Aorta (tissue), 5 donors: ENCODE measurements at places on chromosomes 2 and 18. TPM values are rescaled to one million over a fixed set of nuclear protein-coding genes. Genes with fewer than 3 reads are reported as not detected.

GRCh38 chr18:70720607-70721006 lies 431.8 kb downstream of the SOCS6 start:
- H3K4me1 ChIP-seq = no peaks in the 10 kb centered on the region

GRCh38 chr18:25446972-25447371 lies 95.0 kb upstream of the ZNF521 start:
- no peak for DNase-seq
- no peaks in the 10 kb centered on the region for H3K36me3 ChIP-seq
- H3K27ac ChIP-seq = no peak overlapping the region
- H3K4me1 ChIP-seq = no peaks in the 10 kb centered on the region
- no peak overlapping the region for H3K4me3 ChIP-seq
- no peaks in the 10 kb centered on the region for H3K27me3 ChIP-seq

- H3K27ac ChIP-seq = no peak overlapping the region
- no peaks in the 10 kb centered on the region for H3K27me3 ChIP-seq
- no peaks in the 10 kb centered on the region for H3K4me1 ChIP-seq
- no peak overlapping the region for H3K4me3 ChIP-seq
- peaks cover 4% of the 10 kb centered on the region for H3K36me3 ChIP-seq
- DNase-seq = no peak
These were observed 431.4 kb upstream of the TNP1 start for GRCh38 chr2:217291259-217291658.

- no peak overlapping the region for H3K4me3 ChIP-seq
- no peaks in the 10 kb centered on the region for H3K36me3 ChIP-seq
- H3K27me3 ChIP-seq = no peaks in the 10 kb centered on the region
- peaks cover 3% of the 10 kb centered on the region for H3K4me1 ChIP-seq
- no peak overlapping the region for H3K27ac ChIP-seq
These were observed 119.7 kb downstream of the INHBB start for GRCh38 chr2:120465701-120465988.

DNA sequence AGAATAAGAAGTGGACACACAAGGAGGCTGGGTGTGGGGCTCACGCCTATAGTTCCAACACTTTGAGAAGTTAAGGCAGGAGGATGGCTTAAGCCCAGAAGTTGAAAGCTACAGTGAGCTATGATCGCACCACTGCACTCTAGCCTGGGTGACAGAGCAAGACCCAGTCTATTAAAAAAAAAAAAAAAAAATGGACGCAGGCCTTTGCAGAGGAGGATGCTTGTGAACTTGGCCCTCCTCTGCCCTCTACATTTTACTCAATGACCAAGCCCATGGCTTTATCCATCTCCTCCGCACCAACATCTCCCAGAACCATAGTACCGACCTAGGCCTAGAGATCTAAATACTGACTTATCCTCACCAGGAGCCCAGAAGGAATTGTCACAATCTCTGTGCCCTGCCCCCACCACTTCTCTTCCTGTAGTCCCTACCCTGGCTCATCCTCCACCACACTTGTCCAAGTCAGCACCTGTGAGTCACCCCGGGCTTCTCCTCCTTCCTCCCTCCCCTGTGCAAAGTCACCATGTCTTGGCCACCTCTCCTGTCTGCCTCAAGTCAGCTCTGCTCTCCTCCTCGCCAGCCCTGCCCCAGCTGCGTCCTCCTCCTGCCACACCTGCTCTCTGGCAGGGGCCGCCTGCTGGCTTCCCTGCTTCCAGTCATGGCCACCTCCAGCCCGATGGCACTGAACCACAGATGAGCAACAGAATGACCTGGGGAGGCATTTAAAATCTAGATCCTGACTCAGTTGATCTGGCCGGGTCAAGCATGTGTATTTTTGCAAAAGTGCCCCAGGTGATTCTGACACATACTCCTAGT lies 35.8 kb upstream of the ASPRV1 start:
- no peak overlapping the region for H3K4me3 ChIP-seq
- no peaks in the 10 kb centered on the region for H3K4me1 ChIP-seq
- no peak for DNase-seq
- H3K27ac ChIP-seq = no peak overlapping the region
- H3K27me3 ChIP-seq = no peaks in the 10 kb centered on the region

- H3K4me1 ChIP-seq = no peaks in the 10 kb centered on the region
- H3K36me3 ChIP-seq = no peaks in the 10 kb centered on the region
- no peak overlapping the region for H3K4me3 ChIP-seq
- H3K27ac ChIP-seq = no peak overlapping the region
- no peaks in the 10 kb centered on the region for H3K27me3 ChIP-seq
These were observed 75.5 kb downstream of the SLC39A10 start for GRCh38 chr2:195732574-195732973.

- no peak overlapping the region for H3K4me3 ChIP-seq
- DNase-seq = no peak
- no peaks in the 10 kb centered on the region for H3K36me3 ChIP-seq
- no peak overlapping the region for H3K27ac ChIP-seq
- no peaks in the 10 kb centered on the region for H3K27me3 ChIP-seq
These were observed 662.3 kb downstream of the IRS1 start for GRCh38 chr2:226137201-226137811.

- H3K4me1 ChIP-seq = no peaks in the 10 kb centered on the region
- no peak overlapping the region for H3K4me3 ChIP-seq
- no peaks in the 10 kb centered on the region for H3K36me3 ChIP-seq
- H3K27me3 ChIP-seq = no peaks in the 10 kb centered on the region
These were observed 175.4 kb upstream of the NETO1 start for GRCh38 chr18:73043211-73043610.

GRCh38 chr2:43495727-43496126 lies 100.1 kb downstream of the THADA start:
- no peaks in the 10 kb centered on the region for H3K4me1 ChIP-seq
- H3K4me3 ChIP-seq = no peak overlapping the region
- DNase-seq = no peak
- H3K27me3 ChIP-seq = no peaks in the 10 kb centered on the region

DNA sequence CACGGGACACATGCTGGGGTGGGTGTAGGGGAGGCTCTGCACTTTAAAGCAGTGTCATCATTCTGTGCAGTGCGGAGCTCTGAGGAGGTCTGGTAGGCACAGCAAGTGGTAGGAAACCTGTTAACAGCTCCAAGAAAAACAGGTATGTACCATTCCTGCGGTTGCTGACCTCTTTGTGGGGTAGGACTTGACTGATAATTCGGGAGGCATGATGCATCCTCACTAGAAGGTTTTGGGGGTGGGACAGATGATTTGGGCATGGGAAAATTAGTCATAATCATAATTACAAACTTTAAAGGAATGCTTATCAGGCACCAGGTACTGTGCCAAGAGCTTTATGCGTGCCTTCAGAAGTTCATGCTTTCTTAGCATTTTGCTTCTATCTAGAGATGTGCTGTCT lies 9.7 kb downstream of the DOK1 start:
- no peak overlapping the region for H3K27ac ChIP-seq
- no peak for DNase-seq
- peaks cover 2% of the 10 kb centered on the region for H3K4me1 ChIP-seq
- H3K4me3 ChIP-seq = no peak overlapping the region
- H3K27me3 ChIP-seq = no peaks in the 10 kb centered on the region

- H3K4me1 ChIP-seq = no peaks in the 10 kb centered on the region
- H3K4me3 ChIP-seq = no peak overlapping the region
- no peak overlapping the region for H3K27ac ChIP-seq
- H3K36me3 ChIP-seq = no peaks in the 10 kb centered on the region
- no peak for DNase-seq
These were observed 47.8 kb downstream of the PSMD14 start for GRCh38 chr2:161355983-161356382.

DNA sequence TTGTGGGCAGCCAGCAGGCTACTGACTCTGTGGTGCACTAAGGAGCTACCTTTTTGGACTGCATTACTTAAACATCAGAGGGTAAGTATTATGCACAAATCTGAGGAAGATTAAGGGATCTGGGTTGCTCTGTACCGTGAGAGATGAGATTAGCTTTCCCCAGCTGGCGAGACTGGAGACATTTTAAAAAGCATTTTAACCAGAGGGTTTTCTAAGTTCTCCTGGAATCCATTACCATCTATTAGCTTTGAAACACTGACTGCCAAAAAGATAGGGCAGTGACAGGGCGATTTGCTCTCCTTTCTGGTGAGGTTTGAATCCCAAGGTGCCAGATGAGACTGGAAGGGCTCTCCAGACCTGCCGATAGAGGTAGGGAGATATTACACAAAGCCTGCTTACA lies 63.2 kb downstream of the LYPD6 start:
- no peaks in the 10 kb centered on the region for H3K4me1 ChIP-seq
- no peak for DNase-seq
- no peak overlapping the region for H3K4me3 ChIP-seq
- no peak overlapping the region for H3K27ac ChIP-seq

DNA sequence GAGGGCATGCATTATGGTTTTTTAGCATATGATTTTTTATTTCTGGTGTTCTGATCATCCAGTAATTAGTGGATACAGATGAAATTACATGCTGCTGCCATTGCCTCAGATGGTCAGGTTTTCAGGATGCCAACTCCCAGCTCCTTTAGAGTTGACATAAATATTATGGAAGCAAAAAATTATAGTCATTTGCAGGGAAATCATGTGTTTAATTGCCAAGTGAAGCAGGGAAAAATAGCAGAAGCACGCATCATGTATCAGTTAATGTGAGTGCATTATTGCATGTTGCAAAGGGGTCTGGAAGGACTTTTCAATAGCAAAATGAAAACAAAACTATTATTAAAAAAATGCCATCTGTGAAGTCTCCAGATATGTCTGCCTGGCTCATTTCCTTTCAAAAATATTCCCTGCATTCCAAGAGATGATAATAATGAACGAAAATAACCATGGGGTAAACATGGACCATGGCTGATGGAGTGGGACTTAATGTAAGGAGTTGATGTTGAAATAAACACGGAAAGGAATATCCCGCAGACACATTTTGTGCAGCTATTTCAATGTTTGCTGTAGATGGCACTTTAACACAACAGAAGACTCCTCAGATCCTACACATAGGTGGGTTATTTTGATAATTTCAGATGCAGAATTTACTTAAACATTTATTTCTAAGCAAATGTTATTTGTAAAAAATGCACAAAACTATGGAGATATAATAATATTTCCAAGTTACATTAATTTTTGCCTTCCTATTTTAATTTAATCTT lies 87.7 kb upstream of the DYNAP start:
- H3K36me3 ChIP-seq = no peaks in the 10 kb centered on the region
- no peaks in the 10 kb centered on the region for H3K27me3 ChIP-seq
- no peak for DNase-seq
- H3K27ac ChIP-seq = no peak overlapping the region

GRCh38 chr18:27404855-27405254 lies 219.7 kb upstream of the CHST9 start:
- H3K27me3 ChIP-seq = no peaks in the 10 kb centered on the region
- no peaks in the 10 kb centered on the region for H3K36me3 ChIP-seq
- DNase-seq = no peak
- H3K27ac ChIP-seq = no peak overlapping the region

DNA sequence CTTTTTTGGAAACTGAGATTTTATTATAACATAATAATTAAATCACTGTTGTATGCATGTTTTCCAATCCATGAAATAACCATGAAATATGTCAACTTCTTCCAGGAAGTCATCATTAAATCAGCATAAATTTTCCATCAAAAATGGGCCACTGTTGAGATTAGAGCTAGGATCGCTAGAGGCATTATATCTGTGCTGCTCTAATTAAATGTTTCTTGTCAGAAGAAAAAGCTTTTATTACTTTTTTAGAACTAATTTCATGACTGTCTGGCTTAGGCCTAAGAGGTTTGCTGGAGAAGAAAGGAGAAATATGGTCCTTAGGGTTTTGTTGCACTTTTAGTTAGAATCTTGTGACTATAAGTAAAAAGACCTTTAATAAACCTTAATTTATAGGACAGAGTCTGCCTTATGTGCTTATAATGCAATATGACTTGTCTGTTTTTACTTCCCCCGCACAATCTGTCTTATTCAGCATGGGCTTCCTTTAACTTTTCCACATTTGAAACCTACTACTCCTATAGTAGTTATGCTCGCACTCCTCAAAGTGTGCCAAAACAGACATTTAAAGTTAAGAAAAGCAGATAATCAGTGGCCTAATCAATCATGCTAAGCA lies 363.4 kb upstream of the GCFC2 start:
- H3K36me3 ChIP-seq = no peaks in the 10 kb centered on the region
- H3K27me3 ChIP-seq = no peaks in the 10 kb centered on the region
- no peaks in the 10 kb centered on the region for H3K4me1 ChIP-seq
- H3K4me3 ChIP-seq = no peak overlapping the region

- no peaks in the 10 kb centered on the region for H3K36me3 ChIP-seq
- H3K27ac ChIP-seq = no peak overlapping the region
- H3K4me3 ChIP-seq = no peak overlapping the region
- H3K27me3 ChIP-seq = no peaks in the 10 kb centered on the region
- no peaks in the 10 kb centered on the region for H3K4me1 ChIP-seq
- DNase-seq = no peak
These were observed 373.3 kb downstream of the IRS1 start for GRCh38 chr2:226426292-226426736.

- peak overlapping the region; percentile 67 for H3K27ac ChIP-seq
- DNase-seq = peak; percentile 50
- H3K27me3 ChIP-seq = no peaks in the 10 kb centered on the region
- no peaks in the 10 kb centered on the region for H3K36me3 ChIP-seq
- H3K4me3 ChIP-seq = peak overlapping the region; percentile 99
- no peaks in the 10 kb centered on the region for H3K4me1 ChIP-seq
These were observed 428 bp downstream of the TCF4 start for GRCh38 chr18:55587418-55588110.

- no peaks in the 10 kb centered on the region for H3K27me3 ChIP-seq
- H3K4me3 ChIP-seq = no peak overlapping the region
- peaks cover 7% of the 10 kb centered on the region for H3K36me3 ChIP-seq
- H3K27ac ChIP-seq = no peak overlapping the region
These were observed 35.7 kb downstream of the NOL10 start for GRCh38 chr2:10654069-10654468.

GRCh38 chr2:241905716-241906377 lies 36.3 kb downstream of the RTP5 start:
- H3K27me3 ChIP-seq = no peaks in the 10 kb centered on the region
- peak; percentile 71 for DNase-seq
- no peaks in the 10 kb centered on the region for H3K4me1 ChIP-seq
- H3K4me3 ChIP-seq = no peak overlapping the region
- no peaks in the 10 kb centered on the region for H3K36me3 ChIP-seq

DNA sequence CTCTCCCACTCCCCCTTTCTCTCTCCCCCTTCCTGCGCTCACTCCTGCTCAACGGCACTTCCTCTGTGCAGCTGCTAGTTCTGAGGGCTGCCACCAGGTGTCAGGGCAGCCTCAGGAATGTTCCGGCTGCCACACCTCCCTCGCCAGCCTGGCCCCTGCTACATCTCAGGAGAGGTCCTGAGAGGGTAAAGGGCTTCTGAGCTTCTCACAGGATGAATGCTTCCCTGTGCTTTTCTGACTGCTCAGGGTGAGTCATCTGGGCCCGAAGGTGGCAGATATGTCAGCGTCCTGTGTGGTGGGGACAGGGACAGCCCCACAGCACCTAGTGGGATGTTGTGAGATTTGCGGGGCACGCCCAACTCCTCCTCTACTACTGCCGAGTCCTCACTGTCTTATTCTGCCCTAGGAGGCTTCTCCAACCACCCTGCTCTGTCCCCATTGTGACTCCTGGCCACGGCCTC lies 49.0 kb downstream of the PLEKHB2 start:
- H3K27me3 ChIP-seq = no peaks in the 10 kb centered on the region
- no peaks in the 10 kb centered on the region for H3K36me3 ChIP-seq
- no peak overlapping the region for H3K27ac ChIP-seq
- no peak overlapping the region for H3K4me3 ChIP-seq

- no peak overlapping the region for H3K4me3 ChIP-seq
- H3K27me3 ChIP-seq = no peaks in the 10 kb centered on the region
These were observed 242.0 kb downstream of the LTBP1 start for GRCh38 chr2:33188799-33189198.

The CTAGE1 gene
- not detected for total RNA-seq

The GKN2 gene
- not detected for total RNA-seq

The TFCP2L1 gene
- total RNA-seq = 1.7 TPM

The CENPA gene
- total RNA-seq = 1.2 TPM

The CFAP53 gene
- 0.39 TPM for total RNA-seq

The PUM2 gene
- 91.5 TPM for total RNA-seq

The C2orf80 gene
- total RNA-seq = not detected

The OSBPL1A gene
- 43.2 TPM for total RNA-seq

The ANKRD30B gene
- total RNA-seq = not detected

The DTNA gene
- total RNA-seq = 47.6 TPM
